ENCODE measurements at places on chromosomes 7 and 10.

DNA sequence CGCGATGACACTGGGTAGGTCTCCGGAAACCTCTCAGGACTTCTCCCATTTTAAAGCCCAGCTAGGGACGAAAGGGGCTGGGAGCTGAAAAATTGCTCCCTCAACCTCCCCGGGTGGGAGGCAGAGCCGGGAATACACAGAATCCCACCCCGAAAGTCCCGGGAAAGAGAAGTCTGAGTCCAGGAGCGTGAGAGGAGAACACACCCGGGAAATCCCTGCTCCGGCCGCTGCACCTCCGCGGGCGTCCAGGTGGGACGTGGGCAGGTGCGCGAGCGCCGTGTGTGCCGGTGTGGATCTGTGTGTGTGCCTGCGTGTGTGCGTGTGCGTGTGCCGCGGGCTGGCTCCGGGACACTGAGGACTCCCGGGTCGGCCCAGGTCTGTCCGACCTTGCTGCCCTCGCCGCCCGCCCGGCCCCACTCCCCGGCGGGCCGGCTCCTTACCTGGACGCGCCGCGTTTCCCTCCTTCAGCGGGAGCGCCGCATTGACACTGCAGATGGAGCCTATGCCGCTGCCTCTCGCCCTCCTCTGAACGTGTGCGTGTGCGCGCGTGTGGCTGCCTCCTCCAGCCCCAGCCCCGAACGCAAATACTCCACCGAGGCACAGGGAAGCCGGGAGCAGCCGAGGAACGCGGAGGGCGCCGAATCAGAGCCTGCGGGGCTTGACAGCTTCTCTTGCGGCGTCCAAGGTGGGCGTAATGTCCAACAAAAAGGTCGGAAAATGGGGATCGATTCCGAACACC, at the start of gene PLXNA4:
Gene PLXNA4, minus strand, starts transcription at position 489 of the 739 bp plus-strand sequence. CDS start 67,777 bp downstream, outside the sequence.
- no peak for DNase-seq

- DNase-seq, result no peak
These were observed 163.3 kb upstream of the FEZF1 start for GRCh38 chr7:122467661-122468449.

DNA sequence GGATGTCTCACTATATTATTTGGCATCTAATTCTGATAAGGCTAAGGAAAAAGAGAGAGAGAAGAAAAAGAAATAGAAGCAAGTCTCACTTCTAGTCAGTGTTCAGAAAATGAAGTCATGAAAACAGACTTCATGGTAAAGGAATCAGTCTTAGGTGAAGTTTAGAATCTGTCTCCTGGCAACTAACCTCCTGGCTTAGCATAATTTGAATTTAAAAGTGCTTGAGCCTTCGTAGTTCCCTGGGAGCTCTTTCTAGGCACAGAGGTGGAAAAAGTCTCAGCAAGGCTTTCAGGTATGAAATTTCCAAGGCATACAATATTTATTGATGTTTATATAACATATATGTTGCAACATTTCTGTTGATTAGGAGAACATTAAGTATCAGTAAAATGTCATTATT, 10.4 kb downstream of the CHRM2 start:
- DNase-seq, result no peak

DNA sequence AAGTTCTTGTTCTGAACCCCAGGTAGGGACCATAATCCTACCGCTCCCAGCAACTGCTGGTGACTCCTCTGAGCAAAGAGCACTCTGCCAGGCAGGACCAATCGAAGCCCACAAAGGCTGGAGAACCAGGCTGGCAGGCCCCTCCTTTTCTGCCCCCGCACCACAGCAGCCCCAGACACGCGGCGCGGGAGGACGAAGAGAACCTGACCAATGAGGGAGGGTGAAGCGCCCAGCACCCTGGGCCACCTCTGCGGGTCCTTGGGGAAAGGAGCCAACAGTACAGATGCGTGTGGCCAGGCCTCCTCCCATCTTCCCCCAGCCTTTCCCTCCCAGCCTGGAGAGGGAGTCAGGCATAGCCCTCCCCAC, 25.9 kb downstream of the CTBP2 start:
- DNase-seq, result no peak

DNA sequence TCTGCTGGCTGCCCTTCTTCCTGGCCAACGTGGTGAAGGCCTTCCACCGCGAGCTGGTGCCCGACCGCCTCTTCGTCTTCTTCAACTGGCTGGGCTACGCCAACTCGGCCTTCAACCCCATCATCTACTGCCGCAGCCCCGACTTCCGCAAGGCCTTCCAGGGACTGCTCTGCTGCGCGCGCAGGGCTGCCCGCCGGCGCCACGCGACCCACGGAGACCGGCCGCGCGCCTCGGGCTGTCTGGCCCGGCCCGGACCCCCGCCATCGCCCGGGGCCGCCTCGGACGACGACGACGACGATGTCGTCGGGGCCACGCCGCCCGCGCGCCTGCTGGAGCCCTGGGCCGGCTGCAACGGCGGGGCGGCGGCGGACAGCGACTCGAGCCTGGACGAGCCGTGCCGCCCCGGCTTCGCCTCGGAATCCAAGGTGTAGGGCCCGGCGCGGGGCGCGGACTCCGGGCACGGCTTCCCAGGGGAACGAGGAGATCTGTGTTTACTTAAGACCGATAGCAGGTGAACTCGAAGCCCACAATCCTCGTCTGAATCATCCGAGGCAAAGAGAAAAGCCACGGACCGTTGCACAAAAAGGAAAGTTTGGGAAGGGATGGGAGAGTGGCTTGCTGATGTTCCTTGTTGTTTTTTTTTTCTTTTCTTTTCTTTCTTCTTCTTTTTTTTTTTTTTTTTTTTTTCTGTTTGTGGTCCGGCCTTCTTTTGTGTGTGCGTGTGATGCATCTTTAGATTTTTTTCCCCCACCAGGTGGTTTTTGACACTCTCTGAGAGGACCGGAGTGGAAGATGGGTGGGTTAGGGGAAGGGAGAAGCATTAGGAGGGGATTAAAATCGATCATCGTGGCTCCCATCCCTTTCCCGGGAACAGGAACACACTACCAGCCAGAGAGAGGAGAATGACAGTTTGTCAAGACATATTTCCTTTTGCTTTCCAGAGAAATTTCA, 1.7 kb downstream of the ADRB1 start:
- DNase-seq, result no peak
